ENCODE measurements at places on chromosomes 4 and X.

- DNase-seq: no peak
These were observed 131.3 kb upstream of the AP1S2 start for GRCh38 chrX:15985937-15986336.

GRCh38 chrX:130893356-130894085, 9.5 kb downstream of the ENOX2 start:
- DNase-seq: no peak

GRCh38 chrX:142156567-142156966, 48.5 kb downstream of the MAGEC2 start:
- no peak for DNase-seq

DNA sequence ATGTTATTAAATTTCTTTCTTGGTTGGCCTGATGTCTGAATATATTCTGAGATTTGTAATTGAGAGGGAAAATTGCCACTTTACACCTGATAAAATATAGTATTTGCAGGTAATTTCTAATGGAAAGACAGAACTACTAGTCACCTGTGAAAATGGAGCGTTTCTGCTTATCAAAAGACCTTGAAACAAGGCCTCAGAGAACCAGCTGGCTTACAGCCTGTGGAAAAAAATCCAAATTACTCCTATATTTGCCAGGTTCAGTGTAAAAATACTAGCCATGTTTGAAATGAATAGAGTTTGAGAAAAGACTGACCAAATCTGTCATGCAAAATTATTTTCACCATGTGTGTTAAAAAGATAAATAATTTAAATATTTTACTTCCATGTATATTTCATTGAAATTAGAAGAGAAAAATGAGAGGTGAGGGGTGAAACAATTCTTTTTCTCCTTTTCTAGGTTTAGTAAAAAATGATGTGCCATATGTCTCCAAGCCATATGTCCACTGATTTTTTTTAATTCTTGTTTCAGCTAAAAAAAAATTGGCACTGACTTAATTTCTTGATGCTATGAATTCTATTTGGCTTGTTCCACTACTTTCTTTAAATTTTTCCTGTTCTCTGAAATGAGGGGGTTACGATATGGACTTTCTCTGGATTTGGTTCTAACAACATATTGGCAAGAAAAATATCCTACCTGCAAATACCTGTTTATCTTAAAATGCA, 464.9 kb downstream of the GRXCR1 start:
- DNase-seq: no peak

- DNase-seq: no peak
These were observed 179.5 kb downstream of the CEP135 start for GRCh38 chr4:56128213-56128612.

DNA sequence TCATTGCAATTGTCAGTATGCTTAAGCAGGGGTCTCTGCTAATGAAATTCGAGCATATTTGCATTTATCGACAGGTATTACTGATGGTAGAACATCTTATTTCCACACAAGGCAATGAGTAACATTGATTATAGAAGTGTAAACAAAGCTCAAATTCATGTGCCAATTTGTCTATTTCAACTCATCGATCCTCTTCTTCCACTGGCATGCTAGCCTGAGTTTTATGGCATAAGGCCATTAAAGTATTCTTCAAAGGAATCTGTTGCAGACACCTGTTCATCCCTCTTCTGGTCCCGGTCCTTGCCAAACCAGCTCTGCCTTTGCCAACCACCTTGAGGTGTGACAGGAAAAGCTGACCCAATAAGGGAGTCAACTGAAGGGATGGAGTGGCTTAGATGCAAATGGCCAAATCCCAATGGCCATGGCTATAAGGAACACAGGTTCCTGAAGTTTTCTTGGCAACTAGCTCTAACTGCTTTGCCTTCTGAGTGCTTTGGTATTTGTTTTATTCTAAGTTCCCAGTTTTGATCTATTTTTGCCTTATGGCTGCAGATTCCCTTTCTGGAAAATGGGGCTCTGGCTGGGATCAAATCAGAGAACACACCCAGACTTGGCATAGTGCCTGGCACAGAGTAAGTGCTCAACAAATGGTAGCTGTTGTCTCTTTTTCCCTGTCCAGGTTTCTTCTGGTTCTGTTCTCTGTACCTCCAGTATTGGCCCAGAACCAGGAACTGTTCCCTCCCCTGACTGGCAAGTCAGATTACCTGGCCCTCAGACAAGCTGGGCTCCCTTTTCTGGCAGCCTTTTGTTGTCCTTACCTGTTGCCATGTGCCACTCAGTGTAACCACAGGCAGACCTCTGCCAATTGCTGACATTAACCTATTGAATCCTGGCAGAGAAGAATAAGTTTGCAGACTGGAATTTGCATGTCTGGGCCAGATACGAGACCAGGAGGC, 63.1 kb downstream of the RTL9 start:
- no peak for DNase-seq

DNA sequence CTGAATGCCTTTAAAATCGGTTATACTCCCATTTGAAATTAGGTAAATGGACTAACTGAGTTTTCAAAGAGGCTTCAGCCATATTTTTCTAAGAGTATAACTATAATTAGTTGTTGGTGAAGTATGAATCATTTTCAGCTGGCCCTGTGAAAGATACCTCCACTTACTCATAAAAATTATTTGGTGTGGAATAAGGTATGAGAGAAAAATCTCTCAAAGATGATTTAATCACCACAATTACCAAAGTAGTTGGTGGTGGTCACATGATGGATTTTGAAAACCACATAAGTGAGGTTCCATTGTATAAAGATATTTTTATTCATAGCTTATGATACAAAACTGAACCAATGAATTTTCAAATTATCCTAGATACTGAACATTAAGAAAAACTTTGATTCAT, 9.0 kb upstream of the KLHL2 start:
- DNase-seq: no peak

DNA sequence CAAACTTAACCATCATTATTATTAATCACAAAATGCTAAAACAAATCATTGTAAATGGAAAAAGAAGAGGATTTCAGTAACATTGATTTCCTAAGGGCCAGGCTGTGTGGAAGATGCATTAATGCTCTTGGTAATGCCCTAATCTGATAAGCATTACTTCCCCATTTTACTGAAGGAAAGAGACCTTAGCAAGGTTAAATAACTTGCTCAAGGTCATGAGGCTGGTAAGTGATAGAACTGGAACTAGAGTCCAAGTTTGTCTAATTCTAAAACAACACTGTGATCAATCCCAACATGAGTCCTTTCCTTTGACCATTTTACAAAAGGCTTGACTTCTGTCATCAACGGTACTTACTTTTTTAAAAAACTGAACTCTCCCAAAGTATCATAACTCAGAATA, 32.6 kb downstream of the ADAMTS3 start:
- no peak for DNase-seq

DNA sequence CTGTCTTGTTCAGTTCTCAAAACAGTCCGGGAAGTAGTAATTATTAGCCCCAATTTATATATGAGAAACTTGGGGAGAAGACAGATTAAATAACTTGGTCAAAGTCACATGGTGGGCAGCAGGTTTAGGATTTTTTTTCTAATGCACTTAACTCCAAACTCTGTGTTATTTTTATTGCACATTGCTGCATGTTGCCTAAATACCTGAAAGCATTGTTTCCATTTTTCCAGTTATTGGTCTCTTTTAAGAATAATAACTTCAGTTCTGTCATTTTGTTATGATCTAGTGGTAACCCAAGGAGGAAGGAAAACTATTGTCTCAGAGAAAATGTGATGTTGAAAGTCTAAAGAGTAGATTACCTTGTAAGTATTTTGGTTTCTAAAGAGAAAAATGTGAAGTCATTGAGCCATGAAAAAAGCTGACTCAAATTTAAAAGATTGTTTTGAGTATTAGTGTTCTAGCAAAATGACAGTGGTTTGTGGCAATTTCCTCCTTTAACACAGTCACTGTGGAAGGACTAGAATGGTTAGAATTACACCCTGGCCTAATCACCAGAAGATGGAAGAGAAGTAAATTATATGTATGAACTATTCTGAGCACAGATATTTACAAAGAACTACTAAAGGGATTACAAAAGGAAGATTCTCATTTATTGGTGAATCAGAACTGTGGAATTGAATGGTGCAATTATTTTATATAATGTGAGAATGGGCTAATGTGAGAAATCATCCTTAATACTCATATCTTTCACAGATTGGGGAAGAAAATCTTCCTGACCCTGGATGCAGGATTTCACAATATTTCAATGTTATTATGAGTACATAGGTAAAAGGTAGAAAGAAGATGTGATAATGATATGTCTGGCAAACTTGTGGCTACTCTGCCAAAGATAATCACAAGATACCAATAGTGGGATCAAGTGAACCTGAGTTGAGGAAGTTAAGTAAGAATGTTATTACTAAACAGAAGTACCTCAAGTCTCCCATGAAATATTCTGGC, 21.7 kb upstream of the CXCL8 start:
- no peak for DNase-seq

- DNase-seq: no peak
These were observed 99.4 kb upstream of the ATXN3L start for GRCh38 chrX:13419276-13419675.

DNA sequence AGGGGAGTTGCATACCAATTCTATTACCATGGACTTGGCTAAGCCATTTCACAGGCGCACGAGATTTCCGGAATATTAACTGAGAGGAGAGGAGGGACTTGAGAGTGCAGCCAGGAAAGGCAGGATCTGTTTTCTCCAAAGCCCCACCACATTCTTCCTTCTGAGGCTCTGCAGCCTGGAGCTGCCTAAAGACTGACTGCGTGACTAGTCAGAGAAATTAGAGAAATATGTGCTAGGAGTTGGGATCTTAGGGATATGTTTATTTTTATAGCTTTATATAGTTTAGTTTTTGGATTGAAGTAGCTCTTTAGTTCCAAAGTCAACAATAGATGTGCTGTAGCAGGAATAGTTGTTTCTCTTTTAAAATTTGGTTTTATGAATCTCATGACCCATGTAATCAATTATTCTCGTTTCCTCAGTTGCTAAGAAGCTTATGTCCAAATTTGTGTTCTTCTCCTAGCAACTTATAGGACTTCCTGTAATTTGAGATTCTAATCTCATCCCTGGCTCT, 300.1 kb upstream of the DDX53 start:
- no peak for DNase-seq

GRCh38 chr4:103372002-103372558, 173.9 kb upstream of the CENPE start:
- no peak for DNase-seq

GRCh38 chr4:151811403-151811802, 50.6 kb upstream of the GATB start:
- DNase-seq: no peak

GRCh38 chr4:102829803-102830202, 2.5 kb upstream of the UBE2D3 start:
- no peak for DNase-seq

- DNase-seq: no peak
These were observed 350.1 kb downstream of the C4orf33 start for GRCh38 chr4:129446074-129446473.

DNA sequence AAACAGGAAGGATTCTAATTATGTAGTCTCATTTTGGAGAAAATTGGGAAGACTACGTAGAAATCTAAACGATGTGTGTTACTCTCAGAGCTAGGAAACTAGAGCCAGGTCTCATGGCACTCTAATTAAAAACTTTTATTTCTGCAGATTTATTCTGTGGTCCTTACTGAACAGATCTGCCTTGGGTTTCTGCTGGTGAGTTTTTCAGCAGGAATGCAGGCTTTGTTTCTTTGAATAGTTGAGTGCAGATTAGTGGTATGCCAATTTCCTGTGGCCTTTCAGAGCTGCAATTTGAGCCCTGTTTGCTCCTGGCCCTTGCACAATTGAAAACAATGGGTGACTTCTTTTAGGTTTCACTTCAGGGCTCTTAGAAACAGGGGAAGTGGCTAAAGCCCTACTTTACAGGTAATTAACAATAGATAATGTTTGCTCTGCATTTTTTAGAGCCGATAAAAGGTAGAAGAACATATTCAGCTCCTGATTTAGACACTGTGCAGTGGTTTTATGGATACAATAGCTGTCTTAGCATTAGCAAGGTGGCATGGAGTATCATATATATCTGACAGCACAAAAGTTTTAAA, 21.8 kb downstream of the SPRY1 start:
- no peak for DNase-seq

- DNase-seq: no peak
These were observed 143.9 kb downstream of the PTCHD1 start for GRCh38 chrX:23478561-23478960.

DNA sequence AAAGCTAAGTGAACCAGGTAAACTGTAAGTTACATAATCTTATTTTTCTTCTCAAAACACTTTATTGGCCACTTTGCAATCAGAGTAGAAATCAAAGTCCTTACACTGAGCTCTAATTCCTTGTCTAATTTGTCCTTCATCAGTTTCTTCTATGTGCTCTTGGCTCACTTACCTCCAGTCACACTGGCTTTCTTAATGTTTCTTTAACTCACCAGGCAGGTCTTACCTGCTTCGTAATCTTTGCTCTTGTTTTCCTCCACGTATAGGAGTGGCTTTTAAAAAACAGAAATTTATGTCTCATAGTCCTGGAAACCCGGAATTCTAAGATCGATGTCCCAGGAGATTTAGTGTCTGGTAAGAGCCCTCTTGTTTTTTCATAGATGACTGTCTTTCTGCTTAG, 1462.1 kb downstream of the FSTL5 start:
- no peak for DNase-seq

DNA sequence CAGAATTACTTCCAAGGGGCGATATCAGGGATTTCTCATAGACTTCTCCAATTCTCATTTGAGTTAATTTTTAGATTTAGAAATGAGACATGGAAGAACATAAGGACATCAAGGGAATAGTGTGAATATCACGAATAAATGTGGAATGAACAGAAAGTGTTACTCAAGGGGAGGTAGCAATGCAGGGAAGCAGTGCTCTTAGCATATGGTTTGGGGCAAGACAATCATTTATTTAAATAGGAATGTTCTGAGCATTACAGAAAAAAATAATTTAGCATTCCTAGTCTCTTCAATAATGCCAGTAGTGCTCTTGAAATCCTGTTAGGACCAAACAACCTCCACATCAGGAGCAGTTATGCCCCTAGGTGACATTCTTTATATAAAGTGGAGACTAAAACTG, 55.6 kb downstream of the TXK start:
- DNase-seq: no peak

- DNase-seq: no peak
These were observed 10.3 kb downstream of the STAP1 start for GRCh38 chr4:67568820-67569219.

Measured in vagina (tissue), 2 donors.